ENCODE measurements at places on chromosomes 2 and 18. TPM values are rescaled to one million over a fixed set of nuclear protein-coding genes. Genes with fewer than 3 reads are reported as not detected.

GRCh38 chr18:75100832-75101630 is 107.9 kb downstream of the PTGR3 start:
- DNase-seq = no peak

DNA sequence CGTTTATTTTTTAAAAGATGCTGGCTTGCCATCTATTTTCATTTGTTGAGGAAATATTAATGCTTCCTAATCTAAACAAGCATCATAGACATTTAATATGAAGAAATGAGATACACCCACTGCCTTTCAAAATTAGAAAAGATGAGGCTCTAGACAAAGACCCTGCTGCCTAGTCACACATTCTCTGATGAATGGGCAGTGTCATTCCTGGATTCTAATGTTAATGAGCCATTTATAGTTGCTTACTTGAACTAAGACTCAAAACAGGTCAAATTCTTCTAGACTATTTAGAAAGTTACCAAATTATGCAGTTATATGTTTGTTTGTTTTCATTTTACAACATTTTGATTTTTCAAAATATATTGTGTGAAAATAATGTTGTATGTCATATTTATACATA is 237.6 kb downstream of the CDH7 start:
- DNase-seq = no peak

GRCh38 chr18:52310651-52311050 is 29.3 kb upstream of the DCC start:
- no peak for DNase-seq

- DNase-seq = no peak
These were observed 1.9 kb downstream of the PIEZO2 start for GRCh38 chr18:11147371-11147951.

GRCh38 chr2:181170256-181170655 is 189.9 kb downstream of the UBE2E3 start:
- DNase-seq = no peak

DNA sequence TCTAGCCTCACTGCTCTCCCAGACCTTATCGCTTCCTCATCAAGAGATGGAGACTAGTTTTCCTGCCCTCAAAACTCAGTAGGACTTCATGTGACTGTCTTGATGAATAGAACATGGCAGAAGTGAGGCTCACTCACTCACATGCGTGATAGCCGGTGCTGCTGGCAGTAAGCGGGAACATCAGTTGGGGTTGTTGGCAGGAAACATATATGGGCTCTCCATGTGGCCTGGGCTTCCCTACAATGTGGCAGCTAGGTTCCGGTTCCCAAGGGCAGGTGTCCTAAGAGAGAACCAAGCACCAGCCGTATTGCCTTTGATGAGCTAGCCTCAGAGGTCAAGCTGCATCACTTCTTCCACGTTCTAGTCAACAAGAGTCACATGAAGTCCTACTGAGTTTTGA is 15.2 kb upstream of the FAHD2A start:
- DNase-seq = no peak

DNA sequence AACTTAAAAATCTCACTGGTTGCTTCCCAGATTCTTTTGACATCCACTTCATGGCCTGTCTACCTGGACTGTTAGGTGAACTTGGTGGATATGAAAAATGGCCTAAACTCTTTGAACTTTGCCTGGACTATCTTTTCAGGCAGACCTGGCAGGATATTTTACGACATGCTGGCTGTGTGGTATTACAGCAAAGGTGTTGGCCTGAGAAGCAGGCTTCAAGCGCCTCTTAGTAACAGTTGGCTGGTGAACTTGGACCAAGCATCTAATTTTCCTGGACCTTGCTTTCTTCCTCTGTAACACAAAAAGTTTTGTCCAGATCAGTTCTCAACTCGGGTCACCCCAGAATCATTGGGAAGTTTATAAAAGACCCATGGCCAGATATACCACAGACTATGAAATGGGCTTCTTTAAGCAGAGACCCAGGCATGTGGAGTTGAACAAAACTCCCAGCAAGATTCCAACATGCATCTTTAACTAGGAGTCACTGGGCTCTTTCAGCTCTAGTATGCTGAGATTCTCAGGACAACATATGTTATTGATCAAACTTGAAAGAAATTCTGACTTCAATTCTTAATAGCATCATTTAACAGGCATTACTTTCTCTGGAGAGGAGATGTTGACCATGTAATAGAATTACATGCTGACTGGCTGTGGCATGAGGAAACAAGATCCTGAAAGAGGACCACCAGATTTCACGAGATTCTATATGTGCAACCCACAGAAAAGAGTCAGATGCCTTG is 4.4 kb downstream of the LYPD1 start:
- DNase-seq = no peak

DNA sequence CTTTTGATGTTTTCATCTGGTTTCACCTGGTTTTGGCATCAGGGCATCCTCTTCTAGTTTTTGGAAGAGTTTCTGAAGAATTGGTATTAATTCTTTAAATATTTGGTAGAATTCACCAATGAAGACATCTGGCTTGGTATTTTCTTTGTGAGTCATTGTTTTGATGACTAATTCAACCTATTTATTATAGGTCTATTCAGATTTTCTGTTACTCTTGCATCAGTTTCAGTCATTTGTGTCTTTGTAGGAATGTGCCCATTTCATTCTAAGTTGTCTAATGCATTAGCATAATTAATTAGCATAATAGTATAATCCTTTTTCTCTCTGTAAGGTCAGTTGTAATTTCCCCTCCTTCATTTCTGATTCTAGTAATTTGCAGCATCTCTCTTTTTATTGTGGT is 8.0 kb downstream of the GNLY start:
- DNase-seq = no peak

DNA sequence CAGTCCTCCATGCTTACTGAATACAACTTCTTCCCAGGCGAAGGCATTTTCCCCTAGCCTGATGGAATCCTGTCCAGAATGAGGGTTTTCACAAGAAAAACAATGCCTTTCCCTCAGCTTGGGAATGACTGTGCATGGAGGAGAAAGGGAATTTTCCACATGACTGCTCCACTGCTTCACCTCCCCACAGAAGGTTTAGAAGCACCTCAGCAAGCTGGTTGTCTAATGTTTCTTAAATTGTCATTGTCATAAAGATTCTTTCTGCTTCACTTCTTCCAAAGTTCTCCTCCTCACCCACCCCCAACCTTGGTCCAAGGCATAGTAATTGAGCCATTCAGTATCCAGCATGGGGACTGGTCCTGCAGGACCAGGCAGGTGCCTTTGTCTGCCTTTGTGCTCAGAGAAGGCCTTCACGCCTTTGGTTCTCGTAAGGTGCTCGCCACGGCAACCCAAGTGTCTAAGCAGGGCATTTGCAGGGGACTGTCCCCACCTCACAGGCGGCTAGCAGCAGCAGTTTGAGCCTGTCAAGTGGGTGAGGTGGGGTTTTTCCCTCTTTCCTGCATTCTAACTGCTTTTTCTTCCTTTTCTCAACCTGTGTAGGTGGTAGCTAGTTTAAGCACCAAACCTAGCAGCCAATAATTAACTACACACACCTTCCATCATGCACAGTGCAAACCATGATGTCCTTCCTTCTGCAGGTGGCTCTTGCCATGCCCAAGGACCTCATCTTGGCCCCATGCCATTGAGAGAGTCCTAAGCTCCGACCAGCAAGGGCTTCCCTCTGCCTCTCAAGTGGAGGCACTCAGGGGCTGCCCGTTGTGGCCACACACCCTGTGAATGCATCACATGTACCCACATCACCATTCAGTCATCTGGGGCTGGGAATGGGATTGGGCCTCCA is 65.7 kb upstream of the BCL2L11 start:
- no peak for DNase-seq

- no peak for DNase-seq
These were observed 124.9 kb downstream of the B3GNT2 start for GRCh38 chr2:62320657-62321357.

DNA sequence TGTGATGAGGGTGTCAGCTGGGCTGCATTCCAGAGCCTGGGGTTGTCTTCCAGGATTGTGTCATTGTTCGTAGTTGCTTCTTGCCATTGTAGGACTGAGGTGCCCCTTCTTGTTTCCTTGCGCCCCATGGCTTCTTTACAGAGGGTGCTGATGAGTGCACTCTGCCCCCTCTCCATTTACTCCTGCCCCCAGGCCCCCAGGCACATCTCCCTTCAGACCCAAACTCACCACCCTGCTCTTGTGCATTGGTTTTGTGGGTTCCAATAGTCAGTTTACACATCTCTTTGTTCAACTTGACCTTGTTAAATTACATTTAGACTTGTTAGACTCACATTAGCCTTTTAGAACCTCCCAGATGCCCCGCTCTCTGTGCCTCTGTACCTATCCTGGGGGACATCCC is 33.1 kb downstream of the HJURP start:
- DNase-seq = no peak

DNA sequence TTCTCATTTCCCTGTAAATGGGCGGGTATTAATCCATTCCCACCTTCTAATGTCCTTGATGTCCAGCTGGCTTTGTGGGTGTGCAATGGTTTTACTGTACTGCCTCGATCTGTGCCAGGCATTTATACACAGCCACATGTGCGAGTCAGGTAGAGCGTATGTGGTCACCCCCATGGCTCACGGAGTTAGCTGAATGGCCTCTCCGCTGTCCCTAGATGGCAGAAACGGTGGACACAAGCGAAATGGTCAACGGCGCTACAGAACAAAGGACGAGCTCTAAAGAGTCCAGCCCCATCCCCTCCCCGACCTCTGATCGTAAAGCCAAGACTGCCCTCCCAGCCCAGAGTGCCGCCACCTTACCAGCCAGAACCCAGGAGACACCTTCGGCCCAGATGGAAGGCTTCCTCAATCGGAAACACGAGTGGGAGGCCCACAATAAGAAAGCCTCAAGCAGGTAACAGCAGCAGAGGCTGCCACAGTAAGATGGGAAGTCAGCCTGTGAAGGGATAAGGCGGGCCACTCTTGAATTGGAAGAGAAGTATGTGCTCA is 59.1 kb upstream of the EML6 start:
- no peak for DNase-seq

DNA sequence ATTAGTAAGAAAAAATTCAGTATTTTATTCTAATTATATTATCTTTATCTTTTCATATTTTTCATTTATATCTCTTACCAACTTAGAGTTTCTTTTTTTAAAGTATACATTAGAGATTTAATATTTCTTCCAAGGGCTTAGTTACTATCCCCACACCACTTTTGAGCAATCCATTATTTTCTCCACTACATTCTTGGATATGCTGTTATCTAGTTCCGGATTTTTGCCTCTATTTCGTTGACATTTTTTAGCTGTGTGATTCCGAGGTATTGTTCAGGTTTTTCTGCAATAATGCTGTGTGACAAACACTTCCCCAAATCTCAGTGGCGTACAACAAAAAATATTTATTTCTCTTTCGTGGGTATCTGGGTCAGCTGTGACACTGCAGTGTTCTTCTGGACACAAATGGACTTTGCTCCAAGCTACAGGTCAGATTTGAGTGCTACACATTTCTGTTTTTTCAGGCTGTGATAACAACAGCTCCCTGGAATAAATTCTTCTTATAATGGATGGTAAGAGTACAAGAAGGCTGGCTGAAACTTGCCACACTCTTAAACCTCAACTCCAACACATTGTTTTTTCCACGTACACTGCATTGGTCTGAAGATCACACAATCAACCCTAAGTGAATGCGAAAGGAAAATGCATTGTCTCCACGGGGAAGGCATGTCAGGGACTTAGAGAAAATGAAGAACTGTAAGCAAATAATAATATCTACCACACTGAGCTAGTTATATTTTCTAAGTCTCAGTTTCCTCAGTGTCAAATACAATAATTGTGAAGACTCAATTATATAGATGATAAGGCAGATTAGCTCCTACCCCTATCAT is 50.9 kb upstream of the PSMD14 start:
- no peak for DNase-seq

GRCh38 chr2:70510313-70510712 is 43.3 kb downstream of the TGFA start:
- no peak for DNase-seq

- no peak for DNase-seq
These were observed 61.5 kb downstream of the AGAP1 start for GRCh38 chr2:235555371-235555770.

DNA sequence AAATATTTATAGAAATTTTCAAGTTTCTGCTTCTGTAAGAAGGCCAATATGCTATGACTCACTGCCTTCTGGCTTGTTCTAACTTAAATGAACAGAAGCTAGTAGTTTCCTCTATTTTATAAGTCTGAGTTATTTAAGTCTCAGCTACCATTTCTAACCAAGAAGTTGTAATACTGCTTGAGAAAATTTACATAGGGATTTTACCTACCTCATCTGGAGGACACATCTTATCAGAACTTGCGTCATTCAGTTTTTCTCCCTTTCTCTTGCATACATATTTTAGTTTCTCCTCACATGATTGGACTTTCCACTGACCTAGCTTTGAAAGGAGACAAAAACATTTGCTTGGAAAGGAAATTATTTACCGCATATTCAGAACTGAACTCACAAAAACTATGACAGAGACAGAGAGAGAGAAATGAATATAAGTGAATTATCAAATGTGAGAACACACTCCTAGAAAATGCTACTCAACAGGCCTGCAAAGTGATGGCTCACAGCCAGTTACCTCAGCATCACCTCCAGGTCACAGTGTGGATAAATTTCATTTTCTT is 81.1 kb upstream of the CD302 start:
- DNase-seq = no peak

DNA sequence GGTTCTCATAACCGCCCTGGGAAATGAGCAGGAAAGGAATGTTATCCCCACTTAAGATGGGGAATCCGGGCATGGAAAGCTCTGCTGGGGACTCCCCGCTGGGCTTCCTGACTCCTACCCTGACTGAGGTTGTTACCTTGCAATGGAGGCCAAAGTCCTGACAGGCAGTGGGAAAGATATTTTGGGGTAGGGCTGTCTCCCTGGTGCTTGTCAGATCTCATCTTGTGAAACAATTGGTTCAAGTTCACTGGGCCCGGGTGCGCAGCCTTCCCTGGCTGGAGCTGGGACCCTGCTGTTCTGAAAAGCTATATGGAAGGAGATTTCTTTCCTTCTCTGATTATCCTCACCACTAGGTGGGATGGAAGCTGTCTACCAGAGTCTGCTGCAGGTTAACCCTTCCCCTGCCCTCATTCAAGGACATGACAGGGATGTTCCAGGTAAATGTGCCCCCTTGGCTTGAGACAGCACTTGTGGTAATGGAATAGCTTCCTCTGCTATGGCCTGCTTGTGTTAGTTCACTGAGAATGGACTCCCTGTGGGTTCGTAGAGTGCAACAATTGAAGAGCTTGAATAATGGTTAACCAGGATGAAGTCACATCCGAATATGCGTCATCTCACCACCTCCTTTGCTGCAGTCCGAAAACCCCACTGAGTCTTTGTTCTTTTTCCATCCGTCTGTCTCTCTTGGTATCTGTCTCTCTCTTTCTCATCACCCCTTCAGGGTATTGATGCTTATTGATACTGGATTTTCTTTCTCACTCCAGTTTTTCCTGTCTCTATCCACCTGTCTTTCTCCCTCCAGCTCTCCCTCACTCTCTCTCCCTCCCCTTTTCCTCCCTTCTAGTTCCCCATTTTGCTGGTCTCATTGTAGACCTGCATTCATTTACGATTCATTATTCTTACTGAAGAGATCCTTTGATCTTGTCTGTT is 67.8 kb upstream of the EPAS1 start:
- no peak for DNase-seq

Gene GPR155
- 16.3 TPM for total RNA-seq

Gene CREG2
- total RNA-seq = not detected

Gene MC4R
- total RNA-seq = not detected

Gene KCNG3
- total RNA-seq = not detected

Gene MEIS1
- total RNA-seq = 38.0 TPM

Measured in left ventricle myocardium inferior (tissue), 1 donor.